AML-193 (cell line): ENCODE measurements at places on chromosomes 6 and 20.
A peak's percentile ranks its signal among the peaks of the same experiment; 100 is the strongest.

GRCh38 chr6:111845441-111845871 is 27.8 kb downstream of the FYN start:
- no peak for DNase-seq

- no peak for DNase-seq
Observed at GRCh38 chr6:101986476-101986875, 593.0 kb downstream of the GRIK2 start.

GRCh38 chr6:147870506-147871110 is 362.1 kb downstream of the SAMD5 start:
- DNase-seq = no peak

DNA sequence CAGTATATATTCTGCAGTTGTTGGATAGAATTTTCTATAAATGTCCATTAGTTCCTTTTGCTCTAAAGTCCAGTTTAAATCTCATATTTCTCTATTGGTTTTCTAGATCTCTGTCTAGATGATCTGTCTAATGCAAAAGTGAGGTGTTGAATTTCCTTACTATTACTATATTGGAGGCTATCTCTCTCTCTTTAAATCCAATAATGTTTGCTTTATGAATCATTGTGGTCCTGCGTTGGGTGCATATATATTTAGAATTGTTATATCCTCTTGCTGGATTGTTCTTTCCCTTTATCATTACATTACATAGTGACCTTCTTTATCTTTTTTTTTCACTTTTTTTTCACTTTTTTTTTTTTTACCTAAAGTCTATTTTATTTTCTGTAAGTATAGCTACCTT is 208.5 kb upstream of the ASCC3 start:
- no peak for DNase-seq

- DNase-seq = no peak
Observed at GRCh38 chr6:132525866-132526265, 12.2 kb upstream of the TAAR9 start.

GRCh38 chr6:3775386-3775785 is 23.9 kb upstream of the PXDC1 start:
- no peak for DNase-seq

DNA sequence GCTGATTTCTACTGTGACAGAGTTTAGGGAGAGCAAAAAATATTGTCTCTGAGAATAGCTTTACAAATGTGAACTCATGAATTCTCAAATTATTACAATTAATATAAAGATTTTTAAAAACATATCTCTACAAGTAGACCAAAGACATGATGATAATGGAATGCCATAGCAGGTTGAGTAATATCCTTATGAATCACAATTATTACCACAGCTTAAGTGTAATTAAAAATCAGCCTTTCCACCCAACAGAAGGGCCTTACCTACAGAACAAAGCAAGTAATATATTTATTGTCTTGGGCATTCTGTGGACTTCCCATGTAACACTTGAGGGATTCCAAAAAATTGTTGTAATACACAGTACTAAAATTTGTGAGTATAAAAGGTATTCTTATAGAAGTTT is 1099.6 kb upstream of the GJE1 start:
- DNase-seq = no peak

GRCh38 chr6:6176586-6177228 is 143.8 kb downstream of the F13A1 start:
- no peak for DNase-seq

DNA sequence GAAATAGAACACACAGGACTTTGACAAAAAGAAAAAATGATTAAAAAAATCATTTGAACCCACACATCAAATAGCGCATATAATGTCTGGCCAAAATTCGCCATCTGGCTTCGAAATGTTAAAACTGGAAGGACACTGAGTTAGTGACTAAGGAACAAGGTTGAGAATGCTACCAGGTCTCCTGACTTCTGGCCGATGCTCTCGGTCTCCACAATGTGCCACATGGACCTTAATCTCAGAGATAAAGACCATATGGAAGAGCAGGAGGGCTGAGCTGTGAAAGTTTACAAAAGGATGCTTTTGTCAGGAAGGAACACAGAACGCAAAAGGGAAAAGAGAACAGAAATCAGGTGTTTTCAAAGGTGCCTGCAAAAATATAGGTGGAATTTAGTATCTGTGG is 54.7 kb downstream of the FAXC start:
- DNase-seq = no peak

DNA sequence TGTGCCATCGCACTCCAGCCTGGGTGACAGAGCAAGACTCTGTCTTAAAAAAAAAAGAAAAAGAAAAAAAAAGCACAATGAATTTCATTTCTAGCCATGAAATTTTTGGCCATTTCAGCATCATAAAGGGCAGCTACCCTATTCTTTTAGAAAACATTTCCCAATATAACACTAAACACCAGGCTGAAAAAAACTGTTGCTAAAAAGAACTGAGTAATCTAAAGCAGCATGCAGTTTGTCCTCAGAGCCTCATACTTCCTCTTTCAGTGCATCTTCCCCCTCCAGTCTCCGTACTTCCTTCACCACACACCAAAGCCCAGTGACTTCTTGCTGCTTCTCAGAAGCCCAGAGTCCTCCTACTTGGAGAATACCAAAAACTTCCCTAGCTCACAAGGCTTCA is 5.6 kb upstream of the IFNGR1 start:
- DNase-seq = peak; percentile 99

DNA sequence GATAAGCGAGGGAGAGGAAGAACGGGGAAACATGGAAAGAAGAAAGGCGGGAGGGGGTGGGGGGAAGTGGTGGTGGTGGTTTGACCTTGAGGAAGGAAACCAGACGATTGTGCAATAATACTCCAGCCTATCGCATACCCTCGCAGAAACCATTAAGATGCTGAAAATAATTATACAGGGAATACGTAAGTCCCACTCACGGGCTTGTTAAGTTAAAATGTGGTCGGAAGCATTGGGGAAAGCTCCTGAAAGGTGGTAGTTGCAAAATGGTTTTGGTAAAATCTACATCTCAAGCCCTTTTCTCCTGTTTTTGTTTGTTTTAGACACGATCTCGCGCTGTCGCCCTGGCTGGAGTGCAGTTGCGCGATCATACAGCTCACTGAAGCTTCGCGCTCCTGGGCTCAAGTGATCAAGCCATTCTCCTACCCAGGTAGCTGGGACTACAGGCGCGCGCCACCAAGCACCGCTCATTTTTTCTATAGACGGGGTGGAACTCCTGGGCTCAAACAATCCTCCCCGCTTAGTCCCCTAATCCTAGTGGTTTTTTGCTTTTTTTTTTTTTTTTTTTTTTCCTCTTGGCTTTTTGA is 128.9 kb upstream of the ZNF184 start:
- DNase-seq = no peak

GRCh38 chr6:21457647-21458046 is 135.9 kb upstream of the SOX4 start:
- DNase-seq = no peak

DNA sequence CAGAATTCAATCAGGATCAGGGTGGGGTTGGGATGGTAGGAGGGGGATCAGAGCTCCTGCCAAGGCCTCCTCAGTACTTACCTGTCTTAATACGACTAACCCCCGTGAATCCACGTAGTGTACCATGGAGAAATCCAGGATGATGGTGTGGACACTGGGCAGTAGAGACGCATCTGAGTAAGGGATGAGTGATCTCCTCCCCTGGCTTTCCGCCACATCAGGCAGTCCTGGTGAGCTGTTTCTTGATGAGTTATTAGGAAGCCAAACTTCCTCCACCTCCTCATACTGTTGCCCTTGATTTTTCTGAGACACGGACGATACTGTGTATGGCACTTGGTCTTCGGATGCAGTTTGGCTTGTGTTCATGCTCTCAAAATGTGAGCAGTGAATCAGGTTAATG is 34.2 kb upstream of the SRPK1 start:
- no peak for DNase-seq

DNA sequence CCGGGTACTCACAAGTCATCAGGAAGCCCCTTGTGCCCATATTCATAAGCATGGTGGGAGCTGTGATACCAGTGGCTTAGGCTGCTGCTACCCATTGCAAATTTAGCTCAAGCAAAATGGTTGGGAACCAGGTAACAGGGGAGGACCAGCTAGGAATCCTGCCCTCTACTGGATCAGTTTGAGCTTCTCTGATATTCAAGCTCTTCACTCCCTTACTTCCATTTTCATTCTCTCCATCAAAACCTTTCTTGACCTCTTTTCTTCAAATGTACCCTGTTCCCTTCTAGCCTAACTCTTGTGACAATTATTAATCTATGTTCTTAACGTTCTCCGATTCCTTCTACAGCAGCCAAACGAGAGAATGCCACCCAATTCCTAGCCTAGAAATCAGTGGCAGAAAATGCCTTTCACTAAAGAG is 9.7 kb downstream of the NOL7 start:
- peak; percentile 70 for DNase-seq

DNA sequence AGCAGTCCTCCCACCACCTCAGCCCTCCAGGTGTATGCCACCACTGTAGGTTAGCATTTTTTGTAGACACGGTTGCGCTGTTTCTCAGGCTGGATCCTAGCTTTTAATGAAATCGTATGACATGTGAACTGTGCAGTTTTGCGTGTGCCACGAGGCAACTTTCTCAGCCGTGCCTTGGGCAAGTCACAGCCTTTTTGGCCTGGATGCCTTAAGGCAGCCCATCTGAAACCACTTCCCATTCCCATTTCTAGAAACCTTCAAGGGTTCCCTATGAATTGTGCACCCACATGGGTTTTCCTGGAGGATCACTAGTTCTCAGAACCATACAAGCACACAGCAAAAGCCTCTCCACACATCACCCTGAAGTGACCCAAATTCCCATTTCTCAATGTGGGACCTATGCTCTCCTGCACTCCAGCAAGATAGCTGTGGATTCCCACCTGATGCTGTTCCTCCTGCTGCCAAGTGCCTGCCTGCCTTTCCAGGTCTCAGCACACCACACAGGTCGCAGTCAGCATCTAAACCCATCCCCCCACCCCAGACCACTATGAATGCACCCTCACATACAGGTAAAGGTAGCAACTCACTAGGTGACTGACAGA is 28.9 kb downstream of the SNX5 start:
- DNase-seq = no peak

DNA sequence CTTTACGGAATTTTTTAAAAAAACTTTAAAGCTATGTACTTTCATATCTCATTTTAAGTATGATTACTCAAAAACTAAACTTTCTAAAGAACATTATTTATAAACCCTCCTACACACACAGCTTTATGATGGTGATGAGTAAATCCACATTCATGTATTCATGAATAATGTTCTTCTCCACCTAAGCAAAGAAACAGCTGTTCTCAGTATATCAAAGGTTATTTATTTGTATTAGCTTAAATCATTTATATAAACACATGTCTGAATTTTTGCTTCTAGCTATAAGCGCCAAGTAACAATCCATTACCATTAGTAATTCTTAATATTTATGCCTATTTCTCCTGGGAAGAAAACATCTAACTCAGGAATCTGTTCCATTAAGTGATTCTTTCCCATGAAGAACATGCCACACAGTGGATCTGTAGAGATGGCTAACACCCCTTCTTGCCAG is 63.3 kb downstream of the SMLR1 start:
- no peak for DNase-seq

DNA sequence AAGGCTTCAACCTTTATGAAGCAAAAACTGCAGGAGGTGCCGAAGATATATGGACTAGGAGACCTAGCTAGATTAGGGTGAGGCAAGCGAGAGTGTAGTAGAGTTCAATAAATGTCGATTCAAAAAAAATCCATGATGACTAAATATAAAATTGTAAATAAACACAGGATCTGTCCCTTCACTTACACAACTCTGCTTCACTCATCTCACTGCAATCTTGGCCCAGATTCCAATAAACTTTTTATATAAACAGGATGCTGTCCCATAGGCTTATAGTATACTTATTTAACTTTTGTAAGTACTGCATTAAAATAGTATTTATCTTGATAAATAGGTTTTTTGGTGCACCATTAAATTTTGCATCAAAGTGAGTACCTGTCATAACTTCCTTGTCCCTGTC is 648.4 kb upstream of the NRSN1 start:
- DNase-seq = no peak

- no peak for DNase-seq
Observed at GRCh38 chr6:13452346-13453117, 34.9 kb downstream of the GFOD1 start.

DNA sequence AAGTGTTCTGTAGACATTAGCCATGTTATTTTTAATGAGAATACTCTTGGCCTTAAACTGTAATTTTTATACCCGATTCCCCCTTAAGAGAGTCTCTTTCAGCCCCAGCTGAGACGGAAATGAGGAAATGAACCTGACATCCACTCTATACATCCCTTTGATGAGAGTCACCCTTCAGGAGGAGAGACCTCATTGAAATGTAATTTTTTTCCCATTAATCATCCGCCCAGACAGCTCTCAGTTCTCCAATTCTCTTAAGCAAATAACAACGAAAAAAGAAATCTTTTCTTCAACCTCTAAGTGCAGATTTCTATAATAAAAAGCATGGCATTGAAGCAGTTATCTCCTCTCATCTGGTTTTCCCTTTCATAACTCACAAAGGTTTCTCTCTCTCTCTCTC is 243.8 kb upstream of the PMEPA1 start:
- no peak for DNase-seq

DNA sequence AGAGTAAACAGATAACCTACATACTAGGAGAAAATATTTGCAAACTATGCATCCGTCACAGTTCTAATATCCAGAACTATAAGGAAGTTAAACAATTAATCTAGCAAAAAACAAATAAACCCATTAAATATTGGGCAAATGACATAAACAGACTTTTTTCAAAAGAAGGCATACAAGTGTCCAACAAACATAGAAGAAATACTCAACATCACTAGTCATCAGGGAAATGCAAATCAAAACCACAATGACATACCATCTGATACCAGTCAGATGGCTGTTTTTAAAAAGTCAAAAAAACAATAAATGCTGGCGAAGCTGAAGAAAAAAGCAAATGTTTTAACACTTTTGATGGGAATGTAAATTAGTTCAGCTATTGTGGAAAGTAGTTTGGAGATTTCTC is 1117.7 kb upstream of the MAP3K7 start:
- DNase-seq = no peak

DNA sequence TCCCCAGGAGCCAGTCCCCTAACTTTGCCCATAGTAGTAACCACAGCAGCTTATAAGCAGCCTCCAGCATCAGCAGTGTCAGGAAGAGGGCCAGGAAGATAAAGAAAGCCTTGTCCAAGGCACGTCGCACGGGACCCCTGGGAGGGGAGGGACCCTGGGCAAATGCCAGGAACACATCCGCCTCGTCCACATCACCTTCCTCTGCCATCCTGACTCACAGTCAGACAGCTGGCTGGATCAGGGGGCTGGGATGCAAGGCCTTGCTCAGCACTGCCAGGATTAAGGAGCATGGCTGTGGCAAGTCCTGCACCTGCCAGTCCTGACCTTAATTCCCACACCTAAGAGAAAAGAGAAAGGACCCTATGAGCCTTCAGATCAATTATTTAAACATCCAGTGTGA is 11.5 kb upstream of the ZBTB22 start:
- no peak for DNase-seq

DNA sequence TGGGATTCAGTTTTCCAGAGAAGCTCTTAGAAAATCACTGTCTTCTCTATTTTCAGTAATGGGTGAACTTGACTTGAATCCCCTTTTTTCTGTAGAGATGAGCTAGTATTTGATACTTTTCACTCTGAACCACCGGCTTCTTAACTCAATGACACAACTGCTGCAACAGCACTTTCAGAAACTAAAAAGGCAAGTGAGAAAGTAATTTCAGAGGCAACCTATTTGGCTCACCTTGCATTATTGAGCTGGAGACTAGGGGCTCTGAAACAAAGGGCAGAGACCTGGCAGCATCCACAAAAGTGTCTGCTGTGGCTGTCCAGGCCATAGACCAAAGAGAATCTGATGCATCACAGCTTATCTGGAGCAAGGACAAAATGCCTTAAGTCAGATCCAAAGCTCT is 289.8 kb upstream of the IRAK1BP1 start:
- no peak for DNase-seq
